ENCODE measurements at places on chromosomes 12 and 14.

DNA sequence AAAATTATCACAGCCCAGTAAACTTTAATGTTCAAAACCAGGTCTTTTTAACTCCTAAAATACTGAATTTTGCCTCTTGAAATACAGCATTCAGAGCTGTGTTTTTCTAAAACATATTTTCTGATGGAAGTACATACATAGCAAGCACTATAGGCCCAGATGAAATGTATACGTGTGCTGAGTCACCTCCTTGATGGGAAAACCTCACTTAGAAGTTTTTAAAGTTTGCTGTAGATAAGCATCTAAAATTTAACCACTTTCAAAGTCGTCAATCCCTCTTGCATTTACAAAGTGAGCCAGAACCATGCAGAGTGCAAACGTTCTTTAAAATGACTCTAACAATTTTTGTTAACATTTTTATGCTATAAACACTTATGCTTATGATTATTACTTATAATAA lies 618.8 kb downstream of the RPS29 start:
- no peak for DNase-seq

- DNase-seq = peak; percentile 34
Observed at GRCh38 chr14:68824517-68825347, 31.9 kb upstream of the ZFP36L1 start.

- no peak for DNase-seq
Observed at GRCh38 chr12:108840605-108841332, 16.6 kb downstream of the SSH1 start.

DNA sequence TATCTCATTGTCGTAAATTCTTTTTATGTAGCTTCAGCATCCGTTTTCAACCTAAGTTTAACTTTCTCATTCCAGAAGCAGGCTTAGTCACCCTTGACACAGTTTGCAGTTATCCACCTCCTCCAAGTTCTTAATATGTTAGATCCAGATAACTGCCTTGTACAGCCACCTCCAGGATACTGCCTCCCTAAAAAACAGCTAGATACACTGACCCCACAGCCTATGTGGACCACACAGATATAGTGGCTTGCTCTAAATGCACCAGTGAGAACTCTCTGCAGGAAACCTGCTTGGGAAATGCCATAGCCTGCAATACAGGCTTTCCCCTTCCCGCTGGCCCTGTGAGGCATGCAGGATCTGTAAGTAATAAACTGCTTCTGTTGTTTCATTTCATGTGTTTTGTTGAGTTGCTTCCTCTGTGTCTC lies 11.1 kb upstream of the RTL1 start:
- DNase-seq = no peak

GRCh38 chr12:7642287-7642686 lies 23.4 kb downstream of the APOBEC1 start:
- no peak for DNase-seq

GRCh38 chr12:30417697-30418231 lies 277.9 kb downstream of the IPO8 start:
- DNase-seq = no peak

GRCh38 chr14:99724196-99724891 lies 40.2 kb downstream of the CYP46A1 start:
- DNase-seq = no peak

GRCh38 chr12:16585781-16586180 lies 20.2 kb downstream of the LMO3 start:
- no peak for DNase-seq

DNA sequence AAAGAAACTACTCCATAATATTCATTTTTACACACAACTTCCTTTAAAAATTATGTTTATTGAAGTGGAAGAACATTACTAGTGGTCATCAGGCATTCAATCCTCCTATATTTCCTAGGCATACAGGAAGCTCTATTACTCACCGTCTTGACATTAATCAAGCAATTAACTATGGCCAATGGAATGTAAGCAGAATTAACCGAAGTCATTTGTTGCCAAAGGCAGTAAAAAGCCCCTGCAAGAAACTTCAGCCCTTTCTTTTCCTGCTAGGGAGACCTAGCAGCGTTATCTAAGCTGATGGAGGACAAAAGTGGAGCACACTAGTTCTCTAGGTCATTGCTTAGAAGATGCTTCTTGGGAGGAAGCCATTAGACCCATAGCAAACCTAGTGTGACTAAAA lies 399.6 kb downstream of the KCNH5 start:
- DNase-seq = no peak

DNA sequence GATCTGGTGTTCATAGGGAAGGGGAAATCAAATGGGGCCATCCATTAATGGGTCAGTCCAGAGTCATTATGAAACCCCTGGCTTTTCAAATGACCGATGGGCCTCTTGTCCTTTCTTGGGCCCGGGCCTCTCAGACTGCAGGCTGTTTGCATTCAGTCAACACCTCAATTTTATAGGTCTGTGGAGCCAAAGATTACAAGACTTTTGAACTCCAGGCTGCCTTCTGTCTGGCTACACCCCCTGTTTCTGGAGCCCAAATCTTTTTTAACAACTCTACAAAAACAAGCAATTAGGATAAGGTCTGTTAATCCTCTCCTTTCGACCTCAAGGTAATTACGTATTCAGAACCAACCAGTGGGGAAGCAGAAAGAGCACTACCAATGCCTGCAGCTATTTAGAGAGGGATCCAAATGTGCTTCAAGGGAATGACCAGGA lies 35.6 kb downstream of the DUSP6 start:
- DNase-seq = no peak

GRCh38 chr14:67595392-67595791 lies 4.7 kb downstream of the PIGH start:
- no peak for DNase-seq

DNA sequence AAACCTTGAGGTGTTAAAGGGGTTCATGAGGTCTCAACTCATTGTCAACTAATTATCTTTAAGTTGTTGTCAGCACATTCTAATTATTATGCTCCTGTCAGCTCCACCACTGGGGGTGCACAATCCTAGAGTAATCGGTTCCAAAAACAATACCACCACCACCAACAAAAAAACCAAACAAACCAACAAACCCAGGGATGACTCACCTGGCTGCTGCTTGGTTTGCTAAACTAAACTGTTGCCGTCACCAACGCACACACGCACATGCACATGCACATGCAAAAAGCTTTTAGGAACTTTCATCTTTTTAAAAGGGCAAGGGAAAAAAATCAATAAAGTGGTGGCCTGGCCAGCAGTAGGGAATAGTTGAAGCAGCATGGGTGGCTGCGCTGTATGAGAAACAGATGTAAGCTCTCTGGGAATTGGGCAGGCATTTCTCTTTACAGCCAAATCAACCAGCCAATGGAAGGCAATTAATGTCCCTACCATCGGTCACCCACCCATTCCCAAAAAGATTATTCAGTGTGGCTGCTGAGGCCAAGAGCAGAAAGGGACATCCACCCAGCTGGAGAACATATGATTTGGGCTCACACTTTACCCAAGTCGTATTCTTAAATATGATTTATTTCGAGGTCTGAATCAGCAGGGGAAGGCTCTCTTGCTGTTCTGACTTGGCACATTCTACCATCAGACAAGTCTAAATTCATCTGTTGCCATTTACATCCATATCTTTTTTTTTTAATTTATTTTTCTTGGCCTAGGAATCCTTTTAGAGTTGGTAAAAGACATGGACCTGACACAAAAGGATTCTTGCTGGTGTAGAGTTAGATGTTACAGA lies 20.0 kb downstream of the TMEM30B start:
- DNase-seq = no peak

GRCh38 chr14:20143911-20144310 lies 5.3 kb downstream of the OR4N5 start:
- DNase-seq = no peak

GRCh38 chr12:118908811-118909210 lies 72.5 kb upstream of the SRRM4 start:
- DNase-seq = no peak

- no peak for DNase-seq
Observed at GRCh38 chr14:87286191-87286590, 706.8 kb downstream of the GALC start.
